Activated CD4-positive, alpha-beta T cell treated with anti-CD3 and anti-CD28 coated beads for 48 hours (primary cell): ENCODE measurements at places on chromosomes 13 and 19.

GRCh38 chr13:51912091-51912490 lies 50.3 kb downstream of the CCDC70 start:
- no peak for DNase-seq

DNA sequence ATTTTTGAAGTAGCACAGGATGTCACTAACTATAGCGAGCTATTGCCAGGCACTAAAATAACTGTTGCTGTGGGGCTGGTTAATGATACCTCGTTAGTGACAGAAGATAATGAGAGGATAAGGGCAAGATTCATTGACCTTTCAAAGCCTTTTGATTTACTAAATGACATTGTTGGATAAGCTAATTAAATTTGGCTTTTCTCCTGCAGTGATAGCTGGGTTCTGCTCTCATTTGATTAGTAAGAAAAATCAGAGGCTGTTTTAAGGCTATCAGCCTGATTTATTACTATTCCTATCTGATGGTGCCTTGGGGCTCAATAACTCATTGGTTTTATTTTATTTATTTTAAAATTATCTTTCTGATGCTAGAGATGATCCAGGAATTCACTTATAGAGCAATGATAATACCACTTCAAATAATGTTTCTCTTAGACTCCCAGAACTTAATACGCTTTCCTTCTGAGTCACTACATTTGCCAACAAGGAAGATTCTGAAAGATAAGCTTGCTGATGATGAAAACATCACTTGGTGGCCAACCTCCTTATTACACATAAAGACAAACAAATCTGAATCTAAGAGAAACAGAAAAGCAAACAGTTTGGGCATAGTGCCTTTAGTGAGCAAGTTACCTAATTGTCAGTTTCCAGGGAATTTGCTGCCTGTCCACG lies 501.3 kb upstream of the ARGLU1 start:
- DNase-seq, result no peak

- peak; percentile 22 for DNase-seq
These were observed 287.0 kb downstream of the DCT start for GRCh38 chr13:94192431-94192975.

GRCh38 chr19:42005504-42005903 lies 11.5 kb upstream of the ATP1A3 start:
- DNase-seq, result no peak

DNA sequence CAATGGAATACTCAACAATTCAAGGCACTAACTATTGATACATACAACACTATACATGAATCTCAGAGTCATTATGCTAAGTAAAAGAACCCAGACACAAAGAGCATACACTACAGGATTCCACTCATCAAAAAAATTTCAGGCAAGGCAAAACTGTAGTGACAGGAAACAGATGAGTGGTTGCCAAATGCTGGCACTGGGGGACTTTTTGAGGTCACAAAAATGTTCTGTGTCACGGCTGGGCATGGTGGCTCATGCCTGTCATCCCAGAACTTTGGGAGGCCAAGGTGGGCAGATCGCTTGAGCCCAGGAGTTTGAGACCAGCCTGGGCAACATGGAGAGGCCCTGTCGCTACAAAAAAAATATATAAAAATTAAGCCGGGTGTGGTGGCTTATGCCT lies 129.4 kb downstream of the KL start:
- no peak for DNase-seq

- no peak for DNase-seq
These were observed 1374.8 kb downstream of the PCDH9 start for GRCh38 chr13:65855242-65855805.

GRCh38 chr13:22744688-22745452 lies 435.9 kb upstream of the SGCG start:
- no peak for DNase-seq

GRCh38 chr13:110985541-110985940 lies 70.7 kb upstream of the ANKRD10 start:
- no peak for DNase-seq

DNA sequence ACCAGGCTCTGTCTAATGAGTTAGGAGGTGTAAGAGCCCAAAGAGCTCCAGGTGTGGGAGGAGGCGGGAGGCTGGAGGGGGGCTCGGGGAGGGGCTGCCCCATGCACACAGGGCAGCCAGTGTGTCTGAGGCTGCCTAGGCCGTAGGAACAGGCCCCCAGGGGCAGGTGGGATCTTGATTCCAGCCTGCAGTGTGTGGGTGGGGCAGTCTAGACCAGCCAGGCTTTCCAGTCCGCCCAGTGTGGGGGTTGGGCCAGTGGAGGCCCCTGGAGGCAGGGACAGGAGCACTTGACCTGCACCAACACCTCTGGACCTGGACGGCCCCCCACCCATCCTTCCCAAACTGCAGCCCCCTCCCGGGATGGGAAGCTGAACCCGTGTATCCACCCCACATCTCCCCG lies 5.4 kb upstream of the CAMSAP3 start:
- no peak for DNase-seq

DNA sequence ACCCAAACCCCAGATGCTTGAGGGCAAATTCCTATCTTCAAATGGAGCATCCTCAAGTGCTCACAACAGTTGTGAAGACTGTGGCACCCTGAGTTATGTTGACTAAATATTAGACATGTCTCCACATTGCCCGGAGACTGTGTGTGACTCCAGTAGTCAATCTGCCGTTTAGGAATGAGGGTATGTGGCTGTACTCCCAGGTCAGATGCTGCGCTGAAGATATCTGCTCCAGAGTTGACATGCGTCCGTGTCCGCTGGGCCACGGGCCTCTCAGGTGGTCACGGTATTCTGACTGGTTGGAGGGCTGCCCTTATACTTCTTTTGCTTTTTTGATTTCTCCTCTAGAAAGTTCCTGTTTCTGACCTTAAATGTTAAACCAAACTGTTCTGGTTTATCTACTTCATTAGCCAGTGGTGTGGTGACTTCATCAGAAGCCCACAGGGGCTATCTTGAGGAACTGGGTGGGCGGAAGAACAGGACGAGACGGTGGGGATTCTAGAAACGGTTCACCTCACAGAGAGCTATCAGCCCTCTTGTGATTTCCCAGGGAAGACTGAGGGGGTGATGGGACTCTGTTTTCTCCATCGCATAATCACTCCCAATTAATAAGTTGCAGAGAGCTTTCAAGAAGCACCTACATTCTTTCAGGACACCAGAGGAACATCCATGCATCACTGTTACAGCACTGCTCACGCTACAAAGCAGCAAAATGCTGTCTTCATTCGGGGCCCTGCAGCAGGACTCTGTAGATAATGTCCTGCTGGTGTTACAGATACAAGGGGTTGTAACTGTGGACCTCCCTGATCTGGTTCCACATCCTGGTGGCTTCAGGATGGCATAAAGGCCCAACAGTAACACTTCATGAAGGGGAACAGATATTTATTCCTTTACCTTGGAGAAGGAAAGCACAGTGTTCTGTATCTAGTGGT lies 1.3 kb upstream of the LCP1 start:
- DNase-seq, result no peak

DNA sequence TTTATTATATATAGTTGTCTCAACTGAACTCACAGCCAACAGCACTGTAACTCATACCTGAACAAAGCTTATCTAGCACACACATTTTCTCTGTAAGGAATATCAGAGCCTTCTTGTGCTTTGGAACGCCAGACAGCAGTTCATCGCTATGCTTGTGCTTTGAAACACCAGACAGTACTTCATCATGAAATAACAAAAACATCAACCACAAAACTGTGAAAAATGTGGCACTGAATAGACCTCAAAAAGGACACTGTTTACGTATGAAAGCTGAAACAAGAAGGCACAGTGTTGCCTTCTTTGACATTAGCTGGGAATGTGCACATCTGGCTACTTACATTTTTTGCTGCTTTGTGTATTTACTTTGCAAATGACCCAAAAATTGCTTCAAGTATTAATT lies 160.2 kb downstream of the PDS5B start:
- no peak for DNase-seq

GRCh38 chr13:98026457-98026857 lies 73.0 kb downstream of the IPO5 start:
- DNase-seq, result no peak

DNA sequence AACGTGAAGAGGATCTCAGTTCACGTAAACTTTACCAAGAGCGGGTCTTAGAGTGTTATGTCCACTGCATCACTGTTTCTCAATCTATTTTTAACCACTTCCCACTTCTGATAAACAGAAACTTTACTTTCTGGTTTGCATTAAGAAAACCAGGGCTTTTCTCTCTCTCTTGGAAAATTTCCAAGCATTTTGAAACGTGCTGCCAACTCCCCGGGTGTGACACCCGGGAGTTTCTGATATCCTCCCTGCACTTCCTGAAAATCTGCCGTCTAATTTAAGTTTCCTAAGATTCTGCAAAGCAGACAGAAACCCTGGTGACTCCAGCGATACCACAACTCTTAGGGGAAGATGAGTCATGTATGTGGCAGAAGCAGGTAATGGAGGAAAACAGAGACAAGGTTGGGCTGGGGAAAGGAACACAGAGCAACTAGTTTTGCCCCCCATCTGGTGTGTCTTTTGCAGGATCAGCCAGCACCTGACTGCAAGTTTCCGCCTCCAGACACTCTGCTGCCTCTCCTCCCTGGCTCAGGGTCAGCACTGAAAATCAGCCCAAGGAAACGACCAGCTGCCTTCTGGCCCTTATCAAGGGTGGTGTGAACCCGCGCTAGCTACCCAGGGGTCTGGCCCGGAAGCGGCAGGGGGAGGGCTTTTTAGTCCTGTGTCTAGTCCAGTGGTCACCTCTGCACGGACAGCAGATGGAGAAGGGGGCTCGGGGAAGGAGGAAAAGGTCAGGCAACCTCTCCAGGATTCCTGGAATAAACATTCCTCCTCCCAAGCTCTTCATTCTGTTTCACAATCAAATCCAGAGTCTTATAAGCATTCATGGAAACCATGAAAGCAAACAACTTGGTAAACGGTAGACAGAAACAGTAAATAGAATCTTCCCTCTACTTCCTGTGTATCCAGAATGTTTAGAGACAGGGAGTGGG lies 11.3 kb upstream of the FFAR2 start:
- peak; percentile 34 for DNase-seq

DNA sequence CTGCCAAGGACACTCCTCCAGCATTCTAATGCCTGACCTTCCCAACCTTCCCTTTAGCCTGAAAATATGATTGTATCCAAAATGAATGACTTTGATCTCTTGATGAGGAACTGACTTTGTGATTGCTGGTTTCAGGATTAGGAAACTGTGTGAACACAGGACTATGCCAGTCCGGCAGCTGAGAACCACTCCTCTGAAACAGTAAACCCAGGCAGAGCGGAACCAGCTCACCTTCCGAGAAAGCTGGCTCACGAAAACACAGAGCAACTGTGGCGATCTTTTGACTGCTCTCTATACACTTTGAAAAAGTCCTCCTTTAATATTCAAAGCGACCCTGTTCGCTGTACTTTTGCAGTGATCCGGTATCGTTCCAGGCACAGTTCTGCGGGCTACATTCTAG lies 258.8 kb upstream of the IRS2 start:
- DNase-seq, result no peak

GRCh38 chr19:10226376-10227025 lies 4.6 kb downstream of the S1PR2 start:
- no peak for DNase-seq

DNA sequence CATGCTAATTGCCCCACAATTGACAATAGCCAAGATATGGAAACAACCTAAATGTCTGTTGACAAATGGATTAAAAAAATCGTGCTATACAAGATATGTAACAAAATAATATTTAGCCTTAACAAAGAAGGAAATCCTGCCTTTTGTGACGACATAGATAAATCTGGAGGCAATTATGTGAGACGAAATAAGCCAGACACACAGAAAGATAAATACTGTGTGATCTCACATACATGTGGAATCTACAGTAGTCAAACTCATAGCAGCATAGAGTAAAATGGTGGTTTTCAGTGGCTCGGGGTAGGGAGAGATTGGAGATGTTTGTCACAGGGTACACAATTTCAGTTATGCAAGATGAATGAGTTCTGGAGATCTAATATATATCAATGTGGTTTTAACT lies 895.8 kb downstream of the SLITRK6 start:
- DNase-seq, result no peak

DNA sequence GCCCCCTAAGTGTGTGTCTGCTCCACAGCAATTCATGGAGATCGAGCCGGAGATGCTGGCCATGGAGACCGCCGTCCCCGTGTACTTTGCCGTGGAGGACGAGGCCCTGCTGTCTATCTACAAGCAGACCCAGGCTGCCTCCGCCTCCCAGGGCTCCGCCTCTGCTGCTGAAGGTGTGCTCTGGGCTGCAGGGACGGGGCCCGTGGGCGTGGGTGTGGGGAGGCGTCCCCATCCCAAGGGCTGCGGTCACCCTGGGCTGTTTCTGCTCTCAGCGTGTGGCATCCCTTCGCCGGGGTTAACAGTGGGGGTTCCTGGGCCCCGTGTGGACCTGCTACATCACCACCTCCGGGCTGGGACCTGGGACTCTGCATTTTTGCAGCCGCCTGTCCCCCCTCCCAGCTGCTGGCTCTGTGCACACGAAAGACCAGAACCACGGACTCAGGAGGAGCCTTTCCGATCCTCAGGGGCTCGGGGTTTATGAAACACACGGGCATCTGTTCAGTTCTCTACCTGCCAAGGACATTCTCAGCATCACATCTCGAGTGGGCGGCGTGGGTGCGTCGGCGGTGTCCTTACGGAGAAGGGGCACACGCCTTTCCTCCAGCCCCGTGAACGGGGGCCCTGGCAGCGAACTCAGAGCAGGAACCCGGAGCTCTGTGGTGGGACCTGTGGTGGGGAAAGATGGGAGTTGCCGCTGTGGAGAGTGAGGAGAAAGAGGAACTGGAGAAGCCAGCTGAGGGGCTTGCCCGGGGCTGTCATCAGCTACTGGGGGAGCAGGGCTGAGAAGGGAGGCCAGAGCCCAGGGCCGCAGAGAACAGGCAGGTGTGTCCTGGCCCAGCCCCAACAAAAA lies 7.8 kb downstream of the NCLN start:
- DNase-seq, result no peak

DNA sequence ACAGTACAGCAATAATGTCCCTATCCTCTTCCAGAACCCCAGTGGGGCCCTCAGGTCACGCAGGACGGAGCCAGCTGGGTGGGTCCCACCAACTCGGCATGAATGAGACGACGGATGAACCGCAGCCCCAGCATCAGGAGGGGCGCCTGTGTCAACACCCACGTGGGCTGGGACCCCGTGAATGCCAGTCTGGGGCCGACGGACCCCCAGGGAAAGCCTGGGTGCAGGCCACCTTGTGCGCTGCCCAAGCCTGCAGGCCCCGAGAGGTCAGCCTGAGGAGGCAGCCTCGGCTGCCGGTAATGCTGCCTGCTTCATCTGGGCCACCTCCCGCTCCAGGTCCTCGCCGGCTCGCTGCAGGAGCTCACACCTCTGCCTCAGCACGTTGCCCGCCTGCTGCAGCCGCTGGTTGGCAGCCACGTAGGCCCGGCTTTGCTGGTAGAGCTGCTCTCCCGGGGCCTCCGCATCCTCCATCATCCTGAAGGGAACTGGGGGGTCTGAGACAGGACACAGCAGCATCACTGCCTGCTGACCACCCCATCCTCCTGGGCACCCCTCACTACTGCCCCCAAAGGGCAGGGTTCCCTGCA lies 4.2 kb downstream of the C19orf25 start:
- DNase-seq, result no peak
